ENCODE measurements at places on chromosomes 1 and 21.
A peak's percentile ranks its signal among the peaks of the same experiment; 100 is the strongest.

GRCh38 chr1:27555700-27556424 lies 48.1 kb downstream of the AHDC1 start:
- DNase-seq, result no peak

GRCh38 chr1:185632659-185633423 lies 101.3 kb upstream of the HMCN1 start:
- DNase-seq, result no peak

- no peak for DNase-seq
Measured at GRCh38 chr1:55662875-55663274, 447.7 kb upstream of the USP24 start.

- DNase-seq, result no peak
Measured at GRCh38 chr21:34880401-34880800, 168.7 kb downstream of the RUNX1 start.

GRCh38 chr1:86154571-86155050 lies 2.0 kb downstream of the COL24A1 start:
- DNase-seq, result no peak

DNA sequence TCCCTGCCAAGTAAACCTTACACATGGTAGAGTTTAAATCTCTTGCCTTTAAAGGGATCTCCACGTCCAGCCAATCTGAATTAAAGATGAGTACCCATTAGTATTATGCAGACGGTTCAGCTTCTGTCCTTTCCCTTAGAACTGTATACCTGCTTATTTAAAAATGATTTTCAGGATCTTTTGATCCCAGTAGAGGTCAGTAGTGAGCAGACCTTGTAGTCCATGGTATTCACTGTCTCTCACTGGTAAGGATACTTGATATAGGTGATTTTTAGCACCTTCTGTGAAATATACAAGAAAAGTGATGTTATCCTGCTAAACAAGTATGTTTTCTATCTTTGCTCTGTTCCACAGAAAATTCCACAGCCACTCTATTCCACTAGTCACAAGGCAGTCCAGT lies 1211.6 kb upstream of the ADGRL4 start:
- peak; percentile 54 for DNase-seq

GRCh38 chr1:111221633-111222291 lies 5.8 kb upstream of the CHI3L2 start:
- DNase-seq, result no peak

- DNase-seq, result no peak
Measured at GRCh38 chr21:14581902-14582457, 35.9 kb upstream of the SAMSN1 start.

DNA sequence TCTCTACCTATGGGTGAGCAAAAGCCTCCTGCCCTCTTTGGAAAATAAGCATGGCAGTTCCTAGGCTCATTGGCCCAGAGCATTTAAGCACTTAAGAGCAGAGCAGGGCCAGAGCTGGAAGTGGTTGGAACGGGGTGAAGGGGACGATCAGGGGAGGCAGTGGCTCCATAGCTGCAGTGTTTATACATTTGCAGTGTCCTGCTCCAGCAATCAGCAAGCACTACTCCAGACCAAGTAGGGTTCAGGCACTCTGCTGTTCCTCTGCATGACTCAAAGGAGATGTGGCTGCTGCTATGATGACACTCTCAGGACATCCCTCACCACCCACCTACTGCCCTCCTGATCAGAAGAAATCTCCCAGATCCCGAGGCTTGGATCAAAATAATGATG lies 55.0 kb downstream of the TRABD2B start:
- no peak for DNase-seq

DNA sequence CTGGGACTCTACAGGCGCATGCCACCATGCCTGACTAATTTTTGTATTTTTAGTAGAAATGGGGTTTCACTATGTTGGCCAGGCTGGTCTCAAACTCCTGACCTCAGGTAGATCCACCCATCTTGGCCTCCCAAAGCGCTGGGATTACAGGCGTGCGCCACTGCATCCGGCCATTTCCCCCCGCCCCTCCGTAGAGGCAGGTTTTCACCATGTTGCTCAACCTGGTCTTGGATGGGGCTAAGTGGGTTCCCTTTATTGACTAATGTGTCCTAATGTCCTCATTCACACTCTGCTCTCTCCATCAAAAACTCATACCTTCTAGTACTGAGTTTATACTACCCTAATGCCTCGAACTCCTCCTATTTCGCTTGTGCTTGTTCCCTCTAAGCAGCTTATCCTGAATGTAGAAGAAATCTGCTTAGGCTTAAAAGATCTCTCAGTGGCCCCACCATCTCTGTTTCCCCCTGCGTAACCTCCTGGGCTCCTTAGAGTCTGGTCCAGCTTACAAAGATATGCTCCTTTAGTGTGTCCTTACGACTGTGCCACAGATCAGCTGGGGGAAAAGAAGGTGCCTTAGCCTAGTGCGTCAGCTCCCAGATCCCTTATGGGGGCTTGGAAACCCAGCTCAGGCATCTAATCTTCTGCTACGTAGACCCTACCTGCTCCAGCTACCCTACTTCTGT lies 8.0 kb downstream of the GNAT2 start:
- DNase-seq, result no peak

DNA sequence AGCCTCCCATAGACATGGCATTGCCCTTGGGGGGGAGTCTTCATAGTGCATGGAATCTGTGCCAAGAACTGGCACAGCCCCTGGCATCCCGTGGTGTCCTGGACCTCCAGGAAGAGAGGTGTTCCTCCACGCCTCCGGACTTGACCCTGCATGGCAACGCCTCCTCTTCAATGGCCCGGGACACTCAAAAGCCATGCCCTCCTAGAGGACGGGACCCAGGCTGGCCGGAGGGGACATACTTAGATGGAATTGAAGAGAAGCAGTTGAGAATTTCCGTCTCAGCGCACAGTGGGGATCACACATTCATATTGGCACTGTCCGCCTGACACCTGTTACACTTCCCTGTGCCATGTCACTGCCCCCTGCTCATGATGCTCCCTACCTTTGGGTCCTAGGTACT lies 38.4 kb upstream of the TENT5C start:
- no peak for DNase-seq

DNA sequence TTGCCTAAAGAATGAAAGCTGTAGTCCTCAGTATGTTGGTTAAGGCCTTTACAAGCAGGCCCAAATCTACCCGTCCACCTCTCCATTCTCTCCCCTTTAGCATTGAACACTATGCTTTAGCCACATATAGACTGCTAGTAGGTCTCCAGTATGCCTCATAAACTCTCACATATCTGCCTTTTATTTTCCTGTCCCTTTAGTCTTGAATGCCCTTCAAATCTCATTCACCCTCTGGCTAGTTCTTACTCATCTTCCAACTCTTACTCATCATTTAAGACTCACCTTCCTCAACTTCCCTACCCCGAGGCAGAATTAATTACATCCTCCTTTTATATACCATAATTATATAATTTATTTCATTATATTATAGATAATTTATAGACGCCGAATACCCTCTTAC lies 78.7 kb upstream of the TSPAN2 start:
- no peak for DNase-seq

DNA sequence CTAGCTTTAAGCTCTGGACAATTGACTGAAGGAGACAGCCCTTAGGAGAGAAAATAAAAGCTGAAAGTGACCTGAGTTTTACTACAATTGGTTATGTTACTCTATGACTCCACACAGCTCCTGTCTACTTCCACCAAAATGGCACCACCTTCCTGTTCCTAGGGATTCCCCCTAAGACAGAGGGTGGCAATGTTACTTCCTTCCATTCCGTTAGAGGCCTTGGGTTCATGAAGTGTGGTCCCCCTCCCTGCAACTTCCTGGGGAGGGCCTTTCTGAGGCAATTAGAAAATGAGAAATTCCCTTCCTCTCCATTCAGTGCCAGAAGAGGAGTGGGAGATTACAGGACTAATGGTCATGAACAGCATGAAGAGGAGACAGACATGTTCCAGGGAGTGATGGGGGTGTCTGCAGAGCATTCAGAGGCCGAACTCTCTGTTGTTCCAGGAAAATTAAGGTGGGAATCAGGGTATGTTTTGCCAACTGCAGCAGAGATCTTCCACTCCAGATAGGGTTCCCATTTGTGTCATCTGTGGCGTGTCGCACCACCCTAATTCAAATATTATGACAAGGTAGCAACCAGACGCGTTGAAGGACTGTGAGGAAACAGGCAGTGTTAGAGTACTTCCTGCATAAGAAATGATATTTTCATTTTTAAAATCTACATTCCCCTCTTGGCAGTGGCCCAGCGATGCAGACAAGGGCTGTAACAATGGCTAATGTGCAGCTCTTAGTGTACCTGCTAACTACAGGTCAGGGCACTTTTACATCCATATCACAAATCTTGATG lies 53.1 kb upstream of the TRIM67 start:
- DNase-seq, result no peak

DNA sequence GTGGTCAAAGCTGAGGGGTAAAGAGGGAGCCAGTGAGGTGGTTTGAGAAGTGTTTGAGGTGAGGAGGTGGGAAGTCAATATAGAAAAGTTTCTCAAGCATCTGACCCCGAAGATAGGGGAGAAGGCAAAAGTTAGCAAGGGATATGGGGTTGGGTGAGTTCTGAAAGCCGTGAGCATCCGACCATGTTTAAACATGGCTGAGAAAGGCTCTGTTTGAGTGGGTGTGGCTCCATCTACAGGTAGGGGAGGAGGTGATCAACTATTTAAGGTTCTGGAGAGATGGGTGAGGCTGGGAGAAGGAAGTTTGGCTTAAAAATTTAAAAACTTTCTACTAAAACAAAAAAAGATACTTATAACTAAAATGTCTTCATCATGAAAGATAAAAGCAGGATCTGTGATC lies 273.8 kb downstream of the KCNJ6 start:
- DNase-seq, result peak; percentile 59

DNA sequence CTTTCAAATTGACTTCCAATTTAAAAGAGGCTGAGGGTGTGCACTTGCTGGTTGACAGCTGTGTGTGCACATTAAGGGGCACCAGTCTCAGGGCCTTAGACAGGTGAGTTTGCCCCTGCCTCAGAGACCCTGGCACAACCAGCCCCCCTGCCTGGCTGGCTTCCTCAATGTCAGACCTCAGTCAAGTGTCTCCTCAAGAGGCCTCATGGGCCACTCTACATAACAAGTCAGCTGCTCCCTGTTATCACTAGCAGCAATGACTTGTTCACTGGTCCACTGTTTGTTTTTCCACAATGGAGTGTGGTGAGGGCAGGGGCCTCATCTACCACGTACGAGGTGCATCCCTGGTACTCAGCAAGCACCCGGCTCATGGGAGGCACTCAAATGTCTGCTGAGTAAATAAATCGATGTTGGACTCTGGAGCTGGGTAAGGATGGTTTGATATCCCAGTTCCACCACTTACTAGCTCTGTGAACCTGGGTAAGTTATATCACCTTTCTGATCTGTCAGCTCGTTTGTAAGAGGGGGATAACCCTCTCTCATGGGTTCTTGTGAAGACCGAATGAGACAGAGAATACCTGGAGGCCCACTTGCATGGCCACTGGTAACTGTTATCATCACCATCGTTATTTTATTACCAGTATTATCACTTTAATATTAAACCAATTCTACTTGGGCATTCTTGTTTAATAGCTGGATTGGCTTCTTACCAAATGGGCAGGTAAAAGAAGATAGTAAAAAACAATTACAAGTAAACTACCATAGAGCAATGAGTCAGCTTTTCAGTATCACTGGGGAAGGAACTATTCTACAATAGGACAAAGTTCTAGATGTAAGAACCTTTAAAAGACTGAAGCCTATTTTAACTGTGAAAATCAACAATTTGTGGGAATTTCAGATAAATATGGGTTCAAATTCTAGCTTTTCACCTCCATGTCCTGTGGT lies 64.6 kb downstream of the SLC66A1 start:
- DNase-seq, result no peak

GRCh38 chr1:14082331-14082730 lies 382.3 kb downstream of the PRDM2 start:
- no peak for DNase-seq
